NCI-H1436 treated with DMSO at 0.1 percent for 48 hours (cell line): ENCODE measurements at places on chromosomes 12 and 14.

- DNase-seq: no peak
These were observed 458.7 kb downstream of the TMTC2 start for GRCh38 chr12:83145325-83145840.

DNA sequence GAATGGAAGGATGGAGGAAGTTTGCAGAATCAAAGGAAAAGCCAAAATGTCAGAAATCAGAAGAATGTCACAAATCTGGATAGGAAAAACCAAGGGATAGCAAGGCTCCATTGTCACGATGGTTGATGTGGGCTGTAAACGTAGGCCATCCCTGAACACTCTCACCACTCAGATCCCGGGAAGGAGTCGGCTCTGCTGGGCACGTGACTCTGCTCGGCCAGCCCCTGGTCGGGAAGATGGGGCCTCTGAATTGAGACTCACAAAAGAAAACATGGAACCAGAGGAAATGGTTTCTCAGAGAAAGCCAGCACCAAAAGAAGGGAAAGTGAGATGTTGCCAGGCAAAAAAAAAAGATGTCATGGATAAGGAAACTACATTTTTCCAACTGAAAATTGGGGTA lies 26.2 kb downstream of the TCP11L2 start:
- no peak for DNase-seq

DNA sequence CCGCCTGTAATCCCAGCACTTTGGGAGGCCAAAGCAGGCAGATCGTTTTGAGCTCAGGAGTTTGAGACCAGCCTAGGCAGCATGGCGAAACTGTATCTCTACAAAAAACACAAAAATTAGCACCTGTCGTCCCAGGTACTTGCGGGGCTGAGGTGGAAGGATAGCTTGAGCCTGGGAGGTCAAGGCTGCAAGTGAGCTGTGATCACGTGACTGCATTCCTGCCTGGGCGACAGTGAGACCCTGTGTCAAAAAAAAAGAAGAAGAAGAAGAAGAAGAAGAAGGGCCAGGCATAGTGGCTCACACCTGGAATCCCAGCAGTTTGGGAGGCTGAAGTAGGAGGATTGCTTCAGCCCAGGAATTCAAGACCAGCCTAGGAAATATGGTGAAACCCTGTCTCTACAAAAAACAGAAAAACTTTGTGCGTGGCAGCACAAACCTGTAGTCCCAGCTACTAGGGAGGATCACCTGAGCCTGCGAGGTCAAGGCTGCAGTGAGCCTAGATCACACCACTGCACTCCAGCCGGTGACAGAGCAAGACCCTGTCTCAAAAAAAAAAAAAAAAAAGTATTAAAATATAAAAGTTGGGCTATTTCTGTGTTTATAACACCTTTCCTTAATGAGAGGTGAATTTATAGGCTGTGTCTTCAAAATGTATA lies 15.5 kb downstream of the RXYLT1 start:
- no peak for DNase-seq

DNA sequence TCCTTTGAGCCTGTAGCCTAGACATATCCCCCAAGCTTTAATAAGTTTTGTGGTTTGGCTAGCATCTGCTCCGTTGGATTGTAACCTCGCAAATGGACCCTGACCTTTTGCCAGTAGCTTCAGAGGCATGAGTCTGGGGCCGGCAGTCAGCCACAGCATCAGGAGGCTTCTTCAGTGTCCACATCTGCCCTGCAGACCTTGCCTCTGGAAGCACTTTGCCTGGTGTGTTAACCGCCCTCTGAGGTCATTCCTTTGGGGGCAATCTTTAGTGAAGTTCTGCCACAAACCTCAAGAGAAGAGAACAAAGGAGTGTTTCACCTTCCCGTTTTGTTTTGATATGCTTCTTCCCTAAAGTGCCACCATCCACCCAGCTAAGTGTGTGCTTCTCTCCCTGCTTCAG lies 71.4 kb downstream of the GNS start:
- DNase-seq: no peak

DNA sequence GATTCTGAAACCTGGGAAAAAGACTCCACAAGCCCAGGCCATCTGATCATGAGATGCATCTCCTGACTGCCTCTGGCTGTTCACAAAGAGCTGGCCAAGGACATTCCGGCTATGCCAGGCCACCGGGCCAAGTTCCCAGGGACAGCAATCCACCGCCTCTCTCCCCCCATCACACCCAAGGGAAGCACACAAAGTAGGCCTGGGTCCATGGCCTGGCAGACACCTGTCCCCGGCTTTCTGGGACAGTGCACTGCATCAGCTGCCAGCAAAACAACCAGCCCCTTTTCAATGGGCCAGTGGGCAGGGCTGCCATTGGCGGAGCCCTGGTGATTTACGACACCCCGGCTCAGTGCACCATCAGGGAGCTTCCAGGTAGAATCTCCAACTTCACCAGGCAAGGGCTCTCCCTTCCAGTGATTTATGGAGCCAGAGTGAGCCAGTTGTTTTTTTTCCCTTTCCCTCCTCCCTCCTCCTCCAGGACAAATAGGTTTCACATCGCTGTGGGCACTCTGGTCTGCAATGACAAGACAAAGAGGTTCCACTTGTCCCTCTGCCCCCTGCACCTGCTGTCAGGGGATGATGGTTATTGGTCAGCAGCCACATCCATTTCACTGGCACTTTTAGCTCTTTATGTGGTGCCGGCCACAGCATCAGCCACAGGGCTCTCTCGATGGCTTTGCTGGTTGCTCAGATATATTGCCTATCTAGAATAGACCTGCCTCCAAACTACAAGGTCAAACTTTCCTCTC lies 149.6 kb downstream of the SLC38A6 start:
- no peak for DNase-seq
